ENCODE measurements at places on chromosomes 6 and 20.

- peak; percentile 60 for DNase-seq
These were observed 1.4 kb downstream of the FBXL4 start for GRCh38 chr6:98946266-98946878.

DNA sequence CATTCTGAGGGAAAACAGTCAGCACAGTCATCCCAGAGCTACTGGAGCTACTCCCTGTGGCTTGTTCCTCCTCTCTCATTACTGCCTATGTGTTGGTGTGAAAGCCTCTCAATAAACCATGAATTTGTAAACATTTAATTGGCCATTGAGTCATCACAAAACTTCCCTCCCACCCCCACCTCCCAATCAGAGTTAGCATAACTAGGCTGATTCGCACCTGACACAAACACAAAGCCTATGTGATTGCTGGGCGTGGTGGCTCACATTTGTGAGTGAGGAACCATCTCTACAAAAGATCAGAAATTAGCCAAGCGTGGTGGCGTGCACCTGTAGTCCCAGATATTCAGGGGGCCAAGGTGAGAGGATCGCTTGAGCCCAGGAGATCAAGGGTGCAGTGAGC lies 17.1 kb upstream of the SNTA1 start:
- DNase-seq: peak; percentile 90

GRCh38 chr6:3803627-3804468 lies 45.3 kb upstream of the FAM50B start:
- no peak for DNase-seq

DNA sequence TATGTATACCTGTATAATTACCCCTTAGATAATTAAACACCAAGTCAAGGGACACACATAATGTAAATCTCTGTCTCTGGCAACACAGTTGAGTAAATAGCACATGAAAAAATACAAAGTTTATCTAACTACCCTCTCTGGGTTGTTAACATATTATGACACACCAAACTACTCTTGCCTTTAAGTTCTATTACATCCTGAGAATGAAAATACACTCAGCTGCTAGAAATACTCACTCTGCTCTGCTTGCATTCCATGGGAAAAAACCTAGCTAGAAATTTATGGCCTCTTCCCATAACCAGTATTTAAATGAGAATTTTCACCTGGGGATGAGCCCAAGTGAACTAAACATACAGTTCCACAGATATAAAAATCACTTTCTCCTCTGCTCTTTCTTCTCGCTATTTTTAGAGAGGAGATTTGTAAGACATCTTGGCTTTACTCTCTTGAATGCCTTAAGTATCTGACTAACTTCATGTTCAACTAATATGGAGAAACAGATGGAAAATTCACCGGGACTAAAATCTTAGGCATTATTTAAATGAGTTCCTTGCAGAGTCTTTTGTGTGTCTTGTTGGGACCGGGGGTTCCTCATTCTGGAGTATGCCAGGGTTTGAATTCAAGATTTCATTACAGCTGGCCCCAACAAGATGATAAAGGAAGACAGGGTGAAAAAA lies 140.9 kb downstream of the GJA10 start:
- no peak for DNase-seq

GRCh38 chr20:46999801-47000465 lies 105.3 kb downstream of the EYA2 start:
- DNase-seq: peak; percentile 43

GRCh38 chr20:62896526-62896925 lies 29.8 kb downstream of the DIDO1 start:
- DNase-seq: no peak

GRCh38 chr6:150641398-150642139 lies 41.9 kb downstream of the PLEKHG1 start:
- DNase-seq: no peak

DNA sequence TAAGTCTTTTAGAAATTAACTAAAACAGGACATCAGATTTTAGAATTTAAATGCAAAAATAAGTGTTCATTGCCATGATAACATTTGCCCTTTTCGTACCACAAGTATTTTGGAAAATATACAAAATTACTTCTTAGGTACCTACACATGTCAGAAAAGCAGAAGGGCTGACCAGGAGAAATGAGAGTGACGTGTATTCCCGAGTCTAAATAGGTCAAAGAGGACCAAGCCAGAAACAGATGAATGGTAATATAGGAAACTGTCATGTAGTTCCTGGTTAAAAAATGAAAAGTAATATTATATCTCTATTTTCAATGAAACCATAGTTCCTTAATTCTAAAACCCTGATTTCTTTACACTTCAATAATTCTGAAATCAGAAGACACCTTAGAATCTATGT lies 126.2 kb downstream of the IPCEF1 start:
- DNase-seq: no peak

DNA sequence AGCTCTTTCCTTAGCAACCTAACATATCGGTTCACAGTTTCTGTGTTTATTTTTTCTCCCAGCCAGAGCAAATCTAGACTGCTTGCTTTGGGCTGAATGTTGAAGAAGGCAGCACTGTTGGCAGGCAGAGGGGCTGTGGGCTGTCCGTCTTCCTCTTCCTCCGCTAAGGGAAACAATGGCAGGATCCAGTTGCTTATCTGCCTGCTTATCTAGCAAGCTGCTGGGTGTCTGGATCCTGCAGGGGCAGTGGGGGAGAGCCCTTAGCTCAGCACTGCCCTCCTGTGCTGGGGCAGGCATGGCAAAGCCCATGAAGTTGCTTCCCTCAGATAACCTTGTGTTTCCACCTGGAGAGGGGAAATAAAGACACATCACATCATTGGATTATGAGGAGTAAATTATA lies 92.7 kb upstream of the CD93 start:
- DNase-seq: no peak

DNA sequence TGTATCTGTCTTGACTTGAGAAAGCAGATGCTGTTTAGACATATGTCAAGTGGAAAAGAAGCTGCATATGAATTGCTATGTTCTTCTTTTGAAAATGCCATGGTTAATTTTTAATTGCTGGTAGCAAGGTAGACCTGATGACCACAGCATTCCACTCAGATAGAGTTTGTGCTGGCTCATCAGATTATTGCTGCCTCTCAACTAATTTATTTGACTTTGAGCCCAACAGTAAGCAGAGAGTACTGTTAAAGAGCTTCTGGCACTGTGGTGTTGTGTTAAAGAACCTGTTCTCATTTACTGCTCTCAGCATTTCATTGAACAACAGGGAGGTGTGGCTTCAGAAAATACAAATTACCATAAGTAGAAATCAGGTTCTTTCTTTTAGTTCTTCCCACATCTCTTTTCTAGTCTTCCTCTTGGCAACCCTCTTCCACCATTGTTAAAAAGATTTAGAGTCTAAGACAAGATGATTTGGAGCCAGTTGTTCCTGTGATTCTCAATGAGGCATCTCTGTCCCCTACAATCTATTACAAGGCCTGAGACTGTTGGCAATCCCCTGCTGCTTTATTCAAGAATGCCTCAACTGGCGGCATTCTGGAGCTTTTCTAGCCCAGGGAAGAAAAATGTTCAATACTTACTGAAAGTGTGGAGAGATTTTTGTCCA lies 967.6 kb upstream of the GJE1 start:
- DNase-seq: no peak

- no peak for DNase-seq
These were observed 51.0 kb upstream of the MLIP start for GRCh38 chr6:54060286-54060685.

DNA sequence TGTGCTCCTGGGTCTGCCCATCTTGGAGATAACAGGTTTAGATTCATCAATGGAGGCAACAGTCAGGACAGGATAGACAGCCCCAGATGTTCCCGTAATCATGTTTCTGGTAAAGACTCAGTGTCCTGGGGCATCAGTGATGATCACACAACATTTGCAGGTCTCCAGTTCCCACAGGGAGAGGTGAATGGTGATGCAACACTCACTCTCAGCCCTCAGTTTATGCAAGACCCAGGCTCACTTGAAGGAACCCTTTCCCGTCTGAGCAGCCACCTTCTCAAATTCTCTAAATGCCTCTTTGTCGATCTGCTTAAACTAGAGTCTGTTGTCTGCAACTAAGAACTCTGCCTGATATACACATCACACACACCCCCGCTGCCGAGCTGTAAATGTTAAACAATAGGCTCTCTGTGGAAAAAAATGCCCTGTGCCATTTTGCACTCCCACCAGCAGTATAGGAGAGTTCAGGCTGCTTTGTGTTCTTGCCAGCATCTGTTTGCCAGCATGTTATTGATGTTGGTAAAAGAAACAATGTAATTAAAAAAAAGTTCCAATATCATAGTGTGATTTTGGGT lies 30.1 kb upstream of the SCP2D1 start:
- DNase-seq: no peak

DNA sequence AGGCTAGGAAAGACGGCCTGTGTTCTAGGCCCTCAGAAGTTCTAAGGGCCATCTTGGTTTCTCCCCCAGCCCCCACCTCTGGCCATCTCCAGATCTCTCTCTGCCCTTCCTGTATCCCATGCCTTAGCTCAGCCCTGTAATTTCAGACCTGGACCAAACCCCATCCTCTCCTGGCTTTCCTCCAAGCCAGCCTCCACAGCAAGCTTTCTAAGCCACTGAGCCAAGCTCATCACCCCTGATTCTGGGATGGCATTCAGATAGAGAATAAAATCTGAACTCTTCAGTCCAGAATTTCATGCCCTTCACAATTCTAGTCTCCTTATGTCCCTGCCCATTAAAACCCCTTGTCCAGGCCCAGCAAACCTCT lies 18.9 kb upstream of the CCM2L start:
- DNase-seq: peak; percentile 90

DNA sequence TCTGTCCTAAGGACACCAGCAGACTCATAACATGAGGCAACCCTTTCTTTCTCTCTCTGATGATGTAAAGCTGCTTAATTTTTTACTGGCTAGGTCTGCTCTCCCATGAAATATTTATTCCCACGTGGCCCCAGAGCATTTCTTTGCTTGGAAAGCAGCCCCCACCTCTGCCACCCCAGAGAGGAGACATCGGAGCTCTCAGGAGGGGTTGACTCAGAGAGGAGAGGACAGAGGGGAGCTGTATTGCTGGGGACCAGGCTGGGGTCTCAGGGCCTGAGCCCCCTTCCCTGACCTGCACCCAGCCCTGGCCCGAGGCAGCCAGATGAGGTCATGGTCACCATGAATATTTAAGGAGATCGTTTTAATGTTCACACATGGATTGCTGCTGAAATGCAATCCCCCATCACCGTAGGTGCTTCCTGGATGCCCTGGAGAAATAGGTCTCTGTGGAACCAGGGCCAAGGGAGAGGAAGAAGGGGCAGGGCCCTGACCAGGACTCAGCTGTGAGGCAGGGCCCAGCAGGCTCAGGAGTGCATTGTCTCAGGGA lies 117.5 kb downstream of the DLL1 start:
- DNase-seq: no peak

GRCh38 chr6:51260003-51260402 lies 441.3 kb downstream of the TFAP2B start:
- peak; percentile 20 for DNase-seq

DNA sequence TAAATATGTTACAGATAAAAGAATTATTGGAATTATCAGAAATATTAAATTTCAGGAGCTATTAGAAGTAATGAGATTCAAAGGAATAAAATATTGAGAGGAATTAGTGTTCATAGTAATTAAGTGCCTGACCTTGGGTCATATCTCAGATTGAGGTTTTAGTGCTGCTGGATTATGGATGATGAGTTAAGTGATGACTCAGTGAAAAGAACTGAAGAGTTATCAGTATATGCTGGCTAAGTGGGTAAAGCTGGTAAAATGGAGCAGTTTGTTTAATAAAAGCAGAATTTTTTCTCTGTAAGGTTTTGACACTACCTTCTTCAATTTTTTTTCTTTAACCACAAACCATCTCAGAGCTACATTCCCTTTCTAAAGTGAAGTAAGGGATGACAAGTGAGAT lies 206.7 kb downstream of the MANEA start:
- no peak for DNase-seq

DNA sequence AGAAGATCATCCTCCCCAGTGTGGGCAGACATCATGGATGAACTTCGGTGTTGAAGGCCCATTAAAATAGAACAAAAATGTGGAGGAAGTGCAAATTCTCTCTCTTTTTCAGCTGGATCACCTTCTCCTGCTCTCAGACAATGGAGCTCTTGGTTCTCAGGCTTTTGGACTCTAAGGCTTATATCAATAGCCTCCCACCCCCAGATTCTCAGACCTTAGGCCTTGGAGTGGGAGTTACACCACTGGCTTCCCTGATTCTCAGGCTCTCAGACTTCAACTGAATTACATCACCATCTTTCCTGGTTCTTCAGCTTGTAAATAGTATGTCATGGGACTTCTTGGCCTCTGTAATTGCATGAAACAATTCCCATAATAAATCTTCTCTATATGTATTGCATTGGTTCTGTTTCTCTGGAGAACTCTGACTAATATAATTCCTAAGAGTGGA lies 36.6 kb downstream of the NSFL1C start:
- DNase-seq: no peak

DNA sequence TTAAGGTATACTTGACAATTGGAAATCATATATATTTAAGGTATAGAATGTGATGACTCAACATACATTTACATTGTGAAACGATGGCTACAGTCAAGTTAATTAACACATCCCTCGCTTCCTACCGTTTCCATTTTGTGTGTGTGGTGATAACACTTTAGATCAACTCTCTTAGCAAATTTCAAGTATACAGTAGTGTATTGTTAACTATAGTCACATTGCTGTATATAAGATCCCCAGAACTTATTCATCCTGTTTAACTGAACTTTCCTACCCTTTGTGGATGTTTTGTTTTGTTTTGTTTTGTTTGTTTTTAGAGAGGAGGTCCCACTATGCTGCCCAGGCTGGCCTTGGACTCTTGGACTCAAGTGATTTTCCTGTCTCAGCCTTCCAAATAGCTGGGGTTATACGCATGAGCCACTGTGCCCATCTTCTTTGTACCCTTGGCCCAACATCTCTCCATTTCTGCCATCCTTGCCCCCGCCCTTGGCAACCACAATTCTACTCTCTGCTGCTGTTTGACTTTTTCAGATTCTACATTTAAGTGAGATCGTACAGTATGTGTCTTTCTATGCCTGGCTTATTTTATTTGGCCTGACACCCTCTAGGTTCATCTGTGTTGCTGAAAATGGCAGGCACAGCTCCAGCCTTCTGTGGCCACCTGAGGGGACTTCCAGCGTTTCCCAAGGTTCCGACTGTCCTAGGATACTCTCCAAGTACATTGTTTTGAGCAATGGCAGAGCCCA lies 90.5 kb upstream of the SNX9 start:
- DNase-seq: no peak

DNA sequence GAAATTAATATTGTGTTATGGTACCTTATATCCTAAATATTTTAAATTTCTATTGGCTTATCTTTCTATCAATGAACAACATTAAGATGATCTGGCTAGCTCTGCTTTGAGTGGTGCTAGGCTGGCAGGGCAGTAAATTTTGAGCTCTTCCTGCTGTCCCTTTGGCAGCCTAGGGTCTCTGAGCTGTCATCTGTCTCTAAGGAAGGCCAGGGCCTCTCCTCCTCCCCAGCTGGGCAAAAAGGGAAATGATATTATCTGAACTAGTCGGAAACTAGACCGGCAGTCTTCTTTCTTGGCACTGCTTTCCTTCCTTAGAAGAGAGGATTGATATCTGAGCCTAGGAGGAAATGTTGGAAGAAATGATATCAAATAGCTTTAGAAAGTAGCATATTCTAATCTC lies 176.7 kb upstream of the BTBD3 start:
- no peak for DNase-seq

Measured in NCI-H69 (cell line).